ENCODE measurements at places on chromosomes 3 and 15.

GRCh38 chr3:196640297-196641018, 964 bp downstream of the NRROS start:
- DNase-seq = no peak

GRCh38 chr3:142853270-142854168, 35.4 kb downstream of the PCOLCE2 start:
- no peak for DNase-seq

DNA sequence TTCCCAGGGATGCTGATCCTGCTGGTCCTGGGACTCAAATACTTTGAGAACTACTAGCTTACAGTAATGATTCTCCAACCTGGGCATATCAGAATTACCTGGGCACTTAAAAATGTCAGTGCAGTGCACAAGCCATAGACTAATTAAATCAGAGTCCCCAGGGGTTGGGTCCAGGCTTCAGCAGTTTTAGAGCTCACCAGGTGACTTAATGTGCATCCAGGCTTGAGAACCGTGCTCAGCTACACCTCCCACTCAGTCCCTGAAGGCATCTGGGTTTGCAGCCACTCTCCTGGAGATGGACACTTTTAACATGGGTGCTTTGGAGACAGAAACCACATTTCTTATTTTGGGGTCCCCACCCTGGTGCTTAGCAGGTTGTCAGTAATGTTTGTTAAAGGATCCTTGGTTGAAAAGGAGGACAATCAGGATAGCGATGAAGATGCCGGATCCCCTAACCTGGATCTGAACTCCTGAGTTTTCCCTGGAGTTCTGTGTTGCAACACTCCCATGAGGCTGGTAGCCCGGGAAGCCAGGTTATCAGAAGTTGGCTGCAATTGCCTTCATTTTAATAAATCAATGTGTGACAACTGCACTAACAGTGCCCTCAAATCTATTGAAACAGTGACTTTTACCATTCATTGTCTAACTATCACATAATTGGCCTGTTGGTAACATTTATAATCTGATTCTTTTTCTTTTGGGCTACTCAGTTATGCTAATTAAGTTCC, 48.1 kb downstream of the BFSP2 start:
- DNase-seq = no peak

DNA sequence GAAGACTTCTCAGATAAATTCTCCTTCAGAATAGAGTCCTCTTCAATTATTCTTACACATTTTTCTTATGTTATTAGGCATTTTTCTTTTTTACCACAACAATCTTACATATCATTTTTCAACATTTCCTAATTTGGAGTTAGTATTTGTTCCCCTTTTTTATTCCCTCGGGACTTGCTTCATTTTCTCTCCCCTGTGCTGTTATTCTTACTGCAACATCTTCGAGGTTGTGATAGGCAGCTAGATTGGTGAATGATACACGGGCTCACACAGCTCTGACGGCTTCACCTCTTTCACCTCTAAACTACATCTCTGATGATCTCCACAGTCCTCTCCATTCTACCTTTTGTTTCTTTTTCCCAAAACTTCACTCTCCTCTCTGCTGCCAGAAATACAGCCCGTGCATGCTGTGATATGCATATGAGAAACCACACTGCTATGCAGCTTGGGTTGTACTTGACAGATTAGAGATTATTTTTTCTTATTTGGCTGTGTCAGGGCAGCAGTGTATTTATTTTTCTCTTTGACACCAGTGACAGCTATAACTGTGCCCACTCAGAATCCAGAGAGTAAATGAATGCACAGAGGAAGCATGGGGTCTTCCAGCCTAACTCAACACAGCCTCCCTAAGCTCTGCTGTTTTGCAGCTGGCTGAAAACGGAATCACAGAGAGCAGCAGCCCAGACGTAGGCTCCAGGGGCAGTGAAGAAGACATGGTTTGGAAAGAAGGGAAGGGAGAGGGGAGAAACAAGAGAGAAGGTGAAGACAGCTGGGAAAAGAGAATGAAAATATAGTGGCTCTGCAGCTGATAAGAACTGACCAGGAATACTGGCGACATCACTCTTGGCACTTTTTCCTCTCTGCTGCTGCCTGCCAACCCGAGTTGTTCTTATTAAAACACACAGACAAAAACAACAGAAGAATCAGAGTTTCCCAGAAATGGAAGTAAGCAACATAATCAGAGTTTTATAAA, 61.8 kb downstream of the SLC9A9 start:
- no peak for DNase-seq

DNA sequence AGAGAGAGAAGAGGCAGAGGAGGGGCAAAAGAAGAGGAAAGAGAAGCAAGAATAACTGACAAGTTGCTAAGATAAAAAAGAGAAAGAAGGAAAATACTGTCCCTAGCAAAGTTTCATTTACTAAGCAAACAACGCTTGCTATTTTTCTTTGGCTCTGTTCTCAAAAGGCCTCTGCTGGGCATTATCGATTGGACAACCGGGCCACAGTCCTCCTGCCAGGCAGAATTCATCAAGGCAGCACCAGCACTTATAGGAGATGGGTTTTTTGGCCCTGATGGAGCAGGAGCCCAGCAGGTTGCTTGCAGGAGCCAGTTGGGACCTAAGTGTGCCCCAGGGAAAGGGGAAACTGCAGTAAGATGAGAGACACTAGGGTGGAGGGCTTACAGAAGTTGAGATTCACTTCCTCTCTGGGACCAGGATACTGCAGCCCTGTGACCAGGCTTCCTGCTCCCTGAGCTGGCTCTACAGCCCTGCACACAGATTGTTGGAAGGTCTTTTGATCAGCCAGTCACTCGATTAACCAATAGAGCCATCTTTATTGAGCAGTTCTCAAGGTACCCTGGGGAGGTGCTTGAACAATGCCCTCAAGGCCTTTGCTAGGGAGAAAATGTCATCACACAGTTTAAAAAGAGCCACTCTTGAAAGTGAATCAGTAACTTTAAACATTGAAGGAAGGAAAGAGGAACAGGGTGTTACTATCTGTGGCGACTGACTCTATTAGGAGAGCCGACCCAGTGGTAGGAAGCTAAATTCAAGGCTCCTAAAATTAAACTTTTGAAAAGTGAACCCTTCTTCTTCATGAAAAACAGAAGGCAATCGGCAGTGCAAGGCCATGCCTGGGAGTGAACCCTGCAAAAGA, 28.8 kb upstream of the GLCE start:
- no peak for DNase-seq

DNA sequence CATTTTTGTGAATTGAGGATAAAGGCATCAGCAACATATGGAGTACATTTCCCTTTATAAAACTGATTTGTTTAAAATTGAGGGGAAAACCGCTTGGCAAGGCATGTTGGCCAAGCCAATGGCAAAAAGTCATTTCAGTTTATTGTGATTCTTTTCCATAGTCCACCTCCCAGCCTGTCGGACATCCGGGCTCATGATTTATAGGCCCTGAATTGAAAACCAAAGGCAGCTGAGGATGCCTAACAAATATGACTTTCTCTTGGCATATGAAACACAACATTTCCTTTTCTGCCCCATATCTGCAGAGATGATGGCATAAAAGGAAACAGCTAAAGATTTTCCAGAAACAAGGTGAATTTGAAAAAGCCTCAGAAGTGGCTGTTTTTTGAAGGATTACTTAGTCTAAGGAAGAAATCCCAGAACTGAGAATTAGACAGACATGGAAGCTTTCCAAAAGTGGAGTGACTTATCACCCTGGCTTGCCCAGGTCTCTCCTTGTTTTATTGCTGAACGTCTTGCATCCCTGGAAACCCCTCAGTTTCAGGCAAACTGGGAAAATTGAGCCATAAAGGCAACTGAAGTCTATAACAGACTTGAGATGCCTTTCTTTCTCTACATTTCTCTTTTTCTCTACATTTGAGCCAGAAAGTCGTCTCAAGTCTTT, 74.0 kb downstream of the COL8A1 start:
- DNase-seq = no peak

DNA sequence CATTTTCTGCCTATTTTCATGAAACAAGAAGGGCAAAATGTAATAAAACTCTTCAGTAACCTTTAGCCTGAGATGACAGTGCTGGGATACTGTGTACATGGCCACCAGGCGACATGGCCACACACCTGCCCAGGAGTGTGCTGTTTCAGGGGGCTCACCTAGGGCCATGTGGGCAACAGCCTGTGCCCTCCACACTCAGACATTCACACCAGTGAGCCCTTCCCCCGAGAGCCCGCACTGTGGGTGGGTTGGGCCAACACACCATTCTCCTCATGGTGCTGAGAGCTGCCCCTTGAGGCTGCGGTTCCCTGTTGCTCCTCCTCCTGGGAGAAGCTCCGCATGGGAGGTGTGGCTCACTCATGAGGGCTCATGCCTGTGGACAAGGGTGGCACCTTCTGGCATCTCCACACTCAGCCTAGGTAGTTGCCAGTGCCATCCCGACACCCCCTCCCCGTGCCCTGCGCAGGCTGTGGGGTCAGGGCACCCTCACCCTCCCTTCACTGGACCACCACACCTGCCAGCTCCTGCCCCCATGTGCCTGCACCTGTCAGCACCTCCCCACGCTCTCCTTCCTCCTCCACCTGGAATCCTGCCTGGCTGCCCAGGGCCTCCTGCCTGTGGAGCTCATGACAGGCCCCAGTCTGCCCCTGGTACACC, 19.7 kb downstream of the OCA2 start:
- no peak for DNase-seq

GRCh38 chr3:62293051-62293780, 80.1 kb downstream of the FEZF2 start:
- DNase-seq = no peak

GRCh38 chr3:44359146-44359751, 20.7 kb downstream of the TCAIM start:
- no peak for DNase-seq

- no peak for DNase-seq
Observed at GRCh38 chr15:52076889-52077781, 35.4 kb downstream of the BCL2L10 start.

DNA sequence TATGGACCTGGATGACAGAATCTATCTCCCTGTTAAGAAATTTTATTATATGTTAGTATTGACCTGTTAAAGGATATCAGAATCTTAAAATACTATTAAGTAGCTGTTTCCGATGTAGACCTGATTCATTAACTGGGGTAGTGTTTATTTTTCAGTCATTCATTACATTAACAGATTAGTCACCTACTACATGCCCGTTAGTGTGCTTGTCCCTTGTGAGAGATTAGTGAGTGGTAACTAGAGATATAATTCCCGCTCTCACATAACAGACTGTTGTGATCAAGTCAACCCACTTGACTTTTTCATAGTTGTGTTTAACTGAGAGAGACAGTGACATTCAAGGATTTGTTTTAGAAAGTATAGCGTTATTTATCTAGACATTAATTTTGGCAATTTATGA, 166.8 kb downstream of the TCF12 start:
- no peak for DNase-seq

DNA sequence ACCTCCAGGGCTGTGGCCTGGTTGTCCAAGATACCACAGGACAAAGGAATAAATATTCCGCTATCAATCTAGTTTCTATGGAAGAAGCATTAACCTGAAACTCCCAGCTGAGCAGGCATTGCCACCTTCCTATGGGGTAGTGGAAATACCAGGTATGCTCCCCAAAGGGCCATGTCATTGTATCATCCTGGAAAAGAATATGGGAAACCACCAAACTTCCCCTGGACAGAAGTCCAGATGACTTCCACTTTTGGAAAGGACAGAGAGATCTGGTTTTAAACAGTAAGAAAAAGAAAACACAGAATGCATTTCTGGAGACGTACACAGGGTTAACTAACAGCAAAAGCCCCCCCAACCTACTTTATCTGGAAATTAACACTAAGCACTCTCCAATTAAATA, 100.2 kb downstream of the RFTN1 start:
- DNase-seq = no peak

GRCh38 chr3:161821591-161821990, 325.0 kb downstream of the OTOL1 start:
- no peak for DNase-seq

- no peak for DNase-seq
Observed at GRCh38 chr3:1139071-1139470, 46.2 kb downstream of the CNTN6 start.

- no peak for DNase-seq
Observed at GRCh38 chr15:49989498-49989897, 129.5 kb downstream of the ATP8B4 start.

- no peak for DNase-seq
Observed at GRCh38 chr3:76923485-76923884, 116.4 kb upstream of the ROBO2 start.

GRCh38 chr15:44585633-44586032, 48.7 kb downstream of the EIF3J start:
- DNase-seq = no peak

DNA sequence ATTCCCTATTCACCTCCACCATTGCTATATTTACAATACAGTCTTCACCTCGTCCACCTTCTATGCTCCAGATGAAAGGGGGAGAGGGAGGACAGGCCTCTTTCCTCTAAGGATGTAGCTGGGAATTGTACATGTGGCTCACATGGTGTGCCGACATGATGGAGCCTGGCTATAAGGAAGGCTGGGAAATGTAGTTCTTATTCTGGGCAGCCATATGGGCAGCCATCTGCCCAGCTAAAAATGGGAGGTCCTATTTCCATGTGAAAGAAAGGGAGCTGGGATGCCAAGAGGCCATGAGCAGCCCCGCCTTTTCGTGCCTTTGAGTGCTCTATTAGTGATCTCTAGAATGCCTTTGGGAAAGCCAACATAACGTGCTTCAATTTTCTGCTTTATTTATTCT, 27.1 kb upstream of the MGLL start:
- no peak for DNase-seq

DNA sequence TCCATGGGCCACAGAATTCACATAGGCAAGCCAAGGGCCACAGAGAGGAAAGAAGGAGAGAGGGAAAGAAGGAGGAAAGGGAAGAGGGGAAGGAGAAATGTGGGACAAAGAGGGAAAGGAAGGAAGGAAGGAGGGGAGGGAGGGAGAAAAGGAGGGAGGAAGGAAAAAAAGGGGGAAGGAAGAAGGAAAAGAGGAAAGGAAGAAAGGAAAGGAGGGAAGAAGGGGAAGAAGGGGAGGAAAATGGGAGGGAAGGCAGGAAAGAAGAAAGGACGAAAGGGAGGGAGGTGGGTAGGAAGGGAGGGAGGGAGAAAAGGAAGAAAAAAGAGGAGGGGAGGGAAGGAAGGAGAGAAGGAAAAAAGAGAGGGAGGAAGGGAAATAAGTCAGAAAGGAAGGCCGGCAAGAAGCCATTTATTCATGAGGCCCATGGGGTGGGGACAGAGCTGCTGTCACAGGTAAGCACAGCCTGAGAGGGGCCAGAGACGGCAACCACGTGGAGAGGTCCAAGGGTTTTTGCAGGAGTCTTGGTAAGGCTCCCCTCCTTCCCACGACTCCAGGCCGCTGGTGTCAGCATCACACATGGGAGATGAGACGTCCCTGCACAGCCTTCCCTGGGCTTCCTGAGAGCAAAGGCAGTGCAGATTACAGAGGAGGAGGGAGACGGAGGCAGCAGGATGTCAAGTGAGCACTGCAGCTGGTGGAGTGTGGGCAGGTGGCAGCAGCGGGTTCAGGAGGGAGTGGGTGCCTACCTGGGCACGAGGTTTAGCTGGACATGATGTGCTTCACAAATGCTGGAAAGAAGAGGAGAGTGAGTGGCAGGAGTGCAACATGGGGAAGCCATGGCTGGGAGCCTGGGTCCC, 5.5 kb downstream of the MYL3 start:
- no peak for DNase-seq
